ENCODE measurements at places on chromosomes 16 and 17.

DNA sequence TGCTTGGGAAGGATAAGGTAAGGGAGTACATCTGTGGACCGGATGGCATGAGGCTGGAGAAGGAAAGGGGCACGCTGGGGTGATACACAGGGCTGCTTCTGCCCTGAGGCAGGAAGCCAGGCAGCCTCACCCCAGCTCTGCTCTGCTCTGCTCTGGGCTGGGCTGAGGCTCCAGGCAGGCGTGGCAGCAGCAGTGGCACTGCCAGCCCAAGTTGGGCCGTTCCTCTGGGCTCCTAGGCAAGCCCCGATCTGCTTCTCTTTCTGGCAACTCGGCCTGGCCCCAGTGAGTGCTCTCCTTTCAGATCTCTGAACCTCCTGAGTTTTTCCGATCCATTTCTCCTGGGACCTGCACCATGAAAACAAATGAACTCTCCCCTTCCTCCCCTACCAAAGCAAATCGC is 44.9 kb downstream of the VAC14 start:
- DNase-seq: no peak

GRCh38 chr16:4142268-4142667 is 26.0 kb upstream of the ADCY9 start:
- DNase-seq: no peak

GRCh38 chr16:66844342-66845079 is at the start of gene CA7:
Gene CA7 (plus strand): TSS chr16:66844414. CDS start chr16:66844488, 74 bp downstream.
- no peak for DNase-seq

DNA sequence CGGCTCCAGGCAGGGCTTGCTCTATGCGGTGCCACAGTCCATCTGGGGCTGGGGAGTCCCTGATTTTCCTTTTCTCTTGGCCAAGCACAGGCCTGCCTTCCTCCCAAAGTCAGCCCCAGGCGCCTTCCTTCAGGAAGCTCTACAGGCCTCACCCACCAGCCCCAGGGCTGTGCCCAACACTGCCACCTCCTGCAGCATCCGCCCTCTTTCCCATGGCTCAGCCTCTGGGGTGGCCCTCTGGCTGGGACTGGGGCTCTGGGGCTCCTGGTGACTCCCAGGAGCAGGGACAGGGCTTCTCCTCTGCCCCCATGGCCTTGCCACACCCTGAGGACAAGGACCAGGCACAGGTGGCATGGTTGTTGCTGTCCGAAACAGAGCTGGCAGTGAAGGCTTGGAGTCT is 817 bp downstream of the ITGB4 start:
- no peak for DNase-seq

- DNase-seq: no peak
Observed at GRCh38 chr16:1072526-1073261, at the start of gene SSTR5. Gene SSTR5 (plus strand): TSS chr16:1072747. CDS start chr16:1078869, 6,122 bp downstream.

GRCh38 chr16:88504489-88505404 is 51.7 kb downstream of the ZFPM1 start:
- DNase-seq: peak; percentile 18

- no peak for DNase-seq
Observed at GRCh38 chr16:12874186-12874585, 27.2 kb upstream of the SHISA9 start.

GRCh38 chr17:61253362-61253761 is 146.3 kb upstream of the TBX2 start:
- no peak for DNase-seq

GRCh38 chr17:8916466-8916865 is 49.0 kb upstream of the PIK3R6 start:
- no peak for DNase-seq

- DNase-seq: no peak
Observed at GRCh38 chr16:29806099-29806579, at the start of gene MAZ. Gene MAZ (plus strand): TSS chr16:29806529. CDS start chr16:29806702, 173 bp downstream.

DNA sequence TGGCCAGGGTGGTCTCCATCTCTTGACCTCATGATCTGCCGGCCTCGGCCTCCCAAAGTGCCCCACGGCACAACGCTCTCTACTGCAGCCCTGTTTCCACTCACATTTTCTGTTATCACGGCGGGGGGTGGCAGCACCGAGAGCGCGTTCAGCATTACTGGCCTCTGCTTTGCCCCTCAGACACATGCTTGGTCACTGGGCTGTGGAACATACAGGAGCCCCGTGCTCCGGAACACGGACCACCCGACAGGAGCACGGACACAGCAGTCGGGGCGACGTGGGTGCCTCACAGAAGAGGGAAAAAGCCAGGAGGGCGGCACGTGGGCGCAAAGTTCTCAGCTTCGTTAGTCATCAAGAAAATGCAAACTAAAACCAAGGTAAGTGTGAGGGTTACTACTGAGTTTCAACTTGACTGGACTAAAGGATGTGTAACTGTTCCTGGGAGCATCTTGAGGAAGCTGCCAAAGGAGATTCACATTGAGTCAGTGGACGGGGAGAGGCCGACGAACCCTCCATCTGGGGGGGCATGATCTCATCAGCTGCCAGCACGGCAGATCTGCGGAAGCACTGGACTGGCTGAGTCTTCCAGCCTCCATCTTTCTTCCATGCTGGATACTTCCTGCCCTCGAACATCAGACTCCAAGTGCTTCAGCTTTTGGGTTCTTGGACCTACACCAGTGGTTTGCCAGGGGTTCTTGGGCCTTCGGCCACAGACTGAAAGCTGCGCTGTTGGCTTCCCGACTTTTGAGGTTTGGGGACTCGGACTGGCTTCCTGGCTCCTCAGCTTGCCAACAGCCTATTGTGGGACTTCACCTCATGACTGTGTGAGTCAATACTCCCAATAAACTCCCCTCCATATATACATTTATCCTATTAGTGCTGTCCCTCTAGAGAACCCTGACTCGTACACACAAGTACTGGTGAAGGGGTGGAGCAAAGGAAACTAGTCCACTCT is 106.8 kb downstream of the ZNF778 start:
- no peak for DNase-seq

DNA sequence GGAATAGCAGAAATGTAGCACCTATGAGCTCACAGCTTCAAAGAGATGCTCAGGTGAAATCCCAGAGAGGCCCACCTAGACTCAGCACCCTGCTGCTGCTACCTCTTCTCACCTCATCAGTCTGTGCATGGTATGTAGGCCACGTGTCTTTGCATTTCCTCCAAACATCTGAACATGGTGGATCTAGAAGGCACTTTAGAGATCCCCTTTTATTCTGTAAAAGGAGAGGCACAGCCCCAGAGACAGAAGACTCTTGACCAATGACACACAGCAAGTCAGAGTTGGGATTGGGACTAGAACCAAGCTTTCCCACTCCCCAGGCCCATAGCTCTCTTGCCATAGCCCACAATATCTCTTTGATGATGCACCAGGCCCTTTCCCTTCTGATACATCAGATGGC is 19.4 kb upstream of the NKD1 start:
- DNase-seq: no peak

DNA sequence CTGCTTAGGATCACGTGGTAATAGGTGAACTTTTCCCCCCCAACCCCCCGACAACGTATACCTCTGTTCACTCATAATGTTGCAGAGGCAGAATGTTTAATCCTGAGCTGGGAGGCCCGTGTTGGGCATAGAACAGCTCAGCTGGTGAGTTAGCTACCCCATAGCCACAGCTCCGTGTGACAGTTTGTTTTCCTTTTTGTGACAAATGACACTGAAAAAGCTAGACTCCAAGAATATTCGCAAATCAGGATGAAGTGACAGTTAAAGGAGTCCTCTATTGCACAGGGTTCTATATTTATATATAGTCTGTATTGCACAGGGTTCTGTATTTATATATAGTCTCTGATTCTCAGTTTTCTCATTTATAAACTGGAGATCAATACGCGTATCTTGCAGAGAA is 33.8 kb downstream of the MYH13 start:
- DNase-seq: no peak
